T-helper 17 cell (primary cell): ENCODE measurements at places on chromosomes 1 and 21. TPM values are rescaled to one million over a fixed set of nuclear protein-coding genes. Genes with fewer than 3 reads are reported as not detected.

The SPRR2E gene
- not detected for total RNA-seq

The COL9A2 gene
- 4.3 TPM for total RNA-seq

The DNM3 gene
- total RNA-seq: 22.5 TPM

The LRRC71 gene
- not detected for total RNA-seq

The ST6GALNAC5 gene
- not detected for total RNA-seq

The TDRD5 gene
- not detected for total RNA-seq

The SLFNL1 gene
- total RNA-seq: 0.22 TPM

The MTARC1 gene
- total RNA-seq: not detected

The ARMH1 gene
- total RNA-seq: 56.8 TPM

The PDC gene
- total RNA-seq: not detected
